ENCODE measurements at places on chromosomes 7 and 10. TPM values are rescaled to one million over a fixed set of nuclear protein-coding genes. Genes with fewer than 3 reads are reported as not detected.

Gene GPR85
- 0.10 TPM for total RNA-seq

Gene COL17A1
- total RNA-seq, result not detected

GRCh38 chr10:104612571-104613205 is 28.4 kb upstream of the SORCS3 start:
- H3K27me3 ChIP-seq, result no peaks in the 10 kb centered on the region
- no peaks in the 10 kb centered on the region for H3K36me3 ChIP-seq
- H3K4me3 ChIP-seq, result no peak overlapping the region
- no peak overlapping the region for H3K27ac ChIP-seq

DNA sequence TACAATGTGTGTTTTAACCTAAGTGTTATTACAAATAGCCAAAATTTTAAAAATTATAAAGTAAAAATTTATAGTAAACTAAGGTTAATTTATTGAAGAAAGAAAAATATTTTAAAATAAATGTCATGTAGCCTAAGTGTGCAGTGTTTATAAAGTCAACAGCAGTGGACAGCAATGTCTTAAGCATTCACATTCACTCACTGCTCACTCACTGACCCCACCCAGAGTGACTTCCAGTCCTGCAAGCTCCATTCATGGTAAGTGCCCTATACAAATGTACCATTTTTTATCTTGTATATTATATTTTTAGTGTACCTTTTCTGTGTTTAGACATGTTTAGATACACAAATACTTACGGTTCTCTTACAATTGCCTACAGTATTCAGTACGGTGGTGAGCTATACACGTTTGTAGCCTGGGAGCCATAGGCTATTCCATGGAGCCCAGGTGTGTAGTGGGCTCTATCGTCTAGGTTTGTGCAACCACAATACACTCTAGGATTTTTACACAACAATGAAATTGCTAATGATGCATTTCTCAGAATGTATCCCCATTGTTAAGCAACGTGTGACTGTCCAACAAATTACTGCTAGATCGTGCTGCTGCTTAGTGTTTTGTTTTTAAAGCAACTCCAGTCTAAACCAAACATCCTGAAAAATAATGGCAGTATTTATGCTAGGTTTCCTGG is 108.9 kb upstream of the NAMPT start:
- no peak overlapping the region for H3K4me3 ChIP-seq
- H3K27ac ChIP-seq, result no peak overlapping the region
- H3K36me3 ChIP-seq, result no peaks in the 10 kb centered on the region
- H3K27me3 ChIP-seq, result peaks cover 37% of the 10 kb centered on the region

GRCh38 chr10:52563360-52563759 is 209.2 kb downstream of the MBL2 start:
- no peak overlapping the region for H3K27ac ChIP-seq
- H3K4me3 ChIP-seq, result no peak overlapping the region

GRCh38 chr7:157715071-157715937 is 378.5 kb downstream of the DNAJB6 start:
- no peaks in the 10 kb centered on the region for H3K27me3 ChIP-seq
- DNase-seq, result no peak
- H3K4me3 ChIP-seq, result no peak overlapping the region

- H3K27me3 ChIP-seq, result peaks cover 46% of the 10 kb centered on the region
- H3K4me1 ChIP-seq, result no peaks in the 10 kb centered on the region
- H3K27ac ChIP-seq, result no peak overlapping the region
These were observed 26.7 kb upstream of the EN2 start for GRCh38 chr7:155431231-155431630.

DNA sequence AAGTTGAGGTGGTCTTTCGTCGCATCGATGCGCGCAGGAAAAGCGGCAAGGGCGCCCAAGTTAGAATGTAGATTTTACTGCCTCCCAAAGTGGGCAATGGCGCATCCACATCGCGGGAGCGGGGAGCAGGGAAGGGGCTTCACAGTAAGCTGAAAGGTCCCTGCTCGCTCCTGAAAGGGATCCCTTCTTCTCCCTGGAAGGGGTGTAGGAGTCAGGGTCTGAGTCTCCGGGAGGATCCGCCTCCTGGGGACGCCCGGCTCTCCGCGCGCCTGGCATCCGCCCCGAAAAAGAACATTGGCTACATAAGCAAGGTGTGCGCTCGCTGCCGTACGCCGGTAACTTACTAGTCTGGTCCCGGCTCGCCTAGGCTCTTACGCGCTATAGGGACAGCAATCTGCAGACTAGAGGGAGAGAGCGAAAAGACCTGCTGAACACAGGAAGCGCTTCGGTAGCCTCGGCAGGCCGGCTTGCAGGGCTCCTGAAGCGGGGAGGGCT is 804 bp downstream of the UNC5B start:
- H3K4me1 ChIP-seq, result peaks cover 29% of the 10 kb centered on the region
- peaks cover 28% of the 10 kb centered on the region for H3K27me3 ChIP-seq
- peak overlapping the region; percentile 82 for H3K4me3 ChIP-seq
- no peak for DNase-seq

GRCh38 chr10:31701546-31701945 is 227.1 kb downstream of the ARHGAP12 start:
- no peaks in the 10 kb centered on the region for H3K27me3 ChIP-seq
- peaks cover 58% of the 10 kb centered on the region for H3K4me1 ChIP-seq
- H3K4me3 ChIP-seq, result no peak overlapping the region
- no peaks in the 10 kb centered on the region for H3K36me3 ChIP-seq

- no peaks in the 10 kb centered on the region for H3K27me3 ChIP-seq
- no peak overlapping the region for H3K4me3 ChIP-seq
These were observed 24.7 kb upstream of the MSMB start for GRCh38 chr10:46070749-46071148.

DNA sequence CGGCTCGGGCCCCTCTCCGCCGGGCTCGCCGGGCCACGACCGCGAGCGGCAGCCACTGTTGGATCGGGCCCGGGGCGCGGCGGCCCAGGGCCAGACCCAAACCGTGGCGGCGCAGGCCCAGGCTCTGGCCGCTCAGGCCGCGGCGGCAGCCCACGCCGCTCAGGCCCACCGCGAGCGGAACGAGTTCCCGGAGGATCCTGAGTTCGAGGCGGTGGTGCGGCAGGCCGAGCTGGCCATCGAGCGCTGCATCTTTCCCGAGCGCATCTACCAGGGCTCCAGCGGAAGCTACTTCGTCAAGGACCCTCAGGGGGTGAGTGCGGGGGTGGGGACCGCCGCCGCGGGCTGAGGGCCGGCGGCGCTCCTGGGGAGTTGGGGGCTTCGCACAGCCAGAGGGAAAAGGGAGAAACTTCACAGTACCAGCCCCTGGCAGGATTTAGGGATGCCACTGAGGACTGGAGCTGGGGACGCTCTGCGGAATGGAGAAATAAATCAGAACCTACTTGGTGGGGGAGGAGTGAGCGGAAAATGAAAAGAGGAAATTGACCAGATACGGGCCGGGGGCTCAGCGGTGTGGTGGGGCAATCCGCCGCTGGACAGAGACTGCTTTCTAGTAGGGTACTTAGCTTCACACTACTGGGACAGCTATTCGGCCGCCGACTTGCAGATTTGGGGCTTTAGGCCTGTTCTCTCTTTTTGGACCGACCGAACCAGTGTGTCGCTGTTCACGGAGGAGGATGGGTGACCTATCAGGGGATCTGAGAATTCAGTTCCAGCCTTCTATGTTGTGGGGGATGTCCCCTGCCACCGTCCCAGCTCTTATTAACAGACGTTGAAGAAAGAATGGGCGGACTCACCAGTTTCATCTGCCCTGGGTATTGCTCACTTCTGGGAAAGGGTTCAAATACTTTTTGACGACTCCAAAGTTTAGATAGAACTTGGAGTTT is 669 bp downstream of the PI4K2A start:
- DNase-seq, result no peak
- H3K27ac ChIP-seq, result peak overlapping the region; percentile 96
- H3K4me1 ChIP-seq, result peaks cover 17% of the 10 kb centered on the region
- peak overlapping the region; percentile 92 for H3K4me3 ChIP-seq

- no peak for DNase-seq
- H3K4me1 ChIP-seq, result peaks cover 11% of the 10 kb centered on the region
- no peak overlapping the region for H3K27ac ChIP-seq
- no peaks in the 10 kb centered on the region for H3K27me3 ChIP-seq
- H3K36me3 ChIP-seq, result no peaks in the 10 kb centered on the region
These were observed 456.8 kb upstream of the NRP1 start for GRCh38 chr10:33791272-33791660.

DNA sequence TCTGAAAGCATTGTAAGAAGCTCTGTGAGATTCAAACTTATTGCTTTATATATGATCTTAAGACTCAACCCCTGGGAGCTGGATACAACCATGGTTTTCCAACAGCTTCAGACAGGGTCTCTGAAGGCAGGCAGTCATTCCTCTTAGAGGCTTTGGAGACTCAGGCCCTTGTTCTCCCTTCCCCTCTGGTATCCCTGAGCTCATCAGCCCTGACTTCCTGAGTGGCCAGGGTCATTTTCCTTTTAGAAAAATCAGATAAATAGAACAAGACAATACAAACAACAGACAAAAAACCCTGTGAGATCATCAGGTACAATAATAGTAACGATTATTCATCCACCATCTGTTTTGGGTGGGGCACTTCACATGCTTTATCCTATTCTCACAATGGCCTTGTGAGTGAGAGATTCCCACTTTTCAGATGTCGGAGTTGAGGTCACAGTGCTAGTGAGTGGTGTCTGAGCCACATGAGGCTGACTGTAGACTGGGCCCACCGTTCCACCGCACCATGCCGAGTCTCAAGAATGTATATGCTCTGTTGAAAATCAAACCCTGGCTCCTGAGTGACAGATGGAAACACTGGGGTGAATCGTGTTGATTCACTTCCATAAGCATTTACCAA is 144.2 kb downstream of the CXCL12 start:
- no peaks in the 10 kb centered on the region for H3K36me3 ChIP-seq
- no peak overlapping the region for H3K4me3 ChIP-seq
- DNase-seq, result no peak
- peaks cover 47% of the 10 kb centered on the region for H3K27me3 ChIP-seq

DNA sequence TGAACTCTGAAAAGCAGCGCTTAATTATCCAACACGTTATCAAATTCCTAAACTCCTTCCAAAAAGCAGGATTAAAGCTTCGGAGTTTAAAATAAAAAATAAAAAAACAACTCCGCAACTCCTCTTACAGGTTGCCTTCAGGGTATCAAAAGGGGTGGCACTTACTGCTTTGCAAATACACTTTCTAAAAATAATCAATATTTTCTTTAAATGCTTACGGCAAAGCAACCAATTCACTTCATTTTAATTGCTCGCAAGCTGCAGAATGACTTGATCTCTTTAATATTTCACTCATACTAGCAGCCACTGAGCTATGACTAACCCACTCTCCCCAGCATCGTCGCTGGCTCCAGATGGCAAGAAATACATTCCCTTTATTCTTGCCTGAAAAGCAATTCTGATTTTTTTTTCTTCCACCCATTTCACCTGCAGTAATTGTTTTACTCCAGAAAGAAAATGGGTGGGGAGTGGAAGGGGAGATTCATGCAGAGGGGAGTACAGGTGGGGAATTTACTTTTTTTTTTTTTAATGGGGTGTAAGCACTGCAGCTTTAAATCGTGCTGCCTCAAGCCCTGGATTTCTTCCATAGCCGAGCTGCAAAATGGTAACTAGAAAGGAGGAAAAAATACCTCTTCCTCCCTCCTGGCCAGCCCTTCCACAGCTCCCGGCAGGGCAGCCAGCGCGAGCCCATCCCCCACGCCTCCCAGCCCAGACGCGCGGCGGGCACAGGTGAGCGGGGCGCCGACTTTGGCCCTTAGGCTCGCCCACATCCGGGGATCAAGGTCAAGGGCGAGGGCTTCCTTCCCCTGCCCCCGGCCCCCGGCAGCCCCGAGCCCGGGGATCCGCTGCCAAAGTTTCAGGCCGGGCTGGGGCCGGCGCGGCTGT is 54.2 kb upstream of the FHIP2A start:
- no peak for DNase-seq
- no peaks in the 10 kb centered on the region for H3K27me3 ChIP-seq
- H3K27ac ChIP-seq, result peak overlapping the region; percentile 71
- H3K4me3 ChIP-seq, result peak overlapping the region; percentile 80
- no peaks in the 10 kb centered on the region for H3K36me3 ChIP-seq

GRCh38 chr10:90842725-90843124 is 15.1 kb downstream of the HTR7 start:
- no peak overlapping the region for H3K27ac ChIP-seq
- DNase-seq, result no peak
- H3K4me3 ChIP-seq, result no peak overlapping the region
- no peaks in the 10 kb centered on the region for H3K36me3 ChIP-seq

- no peak overlapping the region for H3K27ac ChIP-seq
- peaks cover 4% of the 10 kb centered on the region for H3K27me3 ChIP-seq
- no peaks in the 10 kb centered on the region for H3K36me3 ChIP-seq
- no peaks in the 10 kb centered on the region for H3K4me1 ChIP-seq
- DNase-seq, result peak; percentile 82
These were observed 62.0 kb downstream of the VSTM4 start for GRCh38 chr10:49053053-49053997.

GRCh38 chr7:157405501-157405900 is 68.7 kb downstream of the DNAJB6 start:
- no peak for DNase-seq
- peaks cover 10% of the 10 kb centered on the region for H3K4me1 ChIP-seq
- H3K27me3 ChIP-seq, result no peaks in the 10 kb centered on the region
- H3K27ac ChIP-seq, result no peak overlapping the region
- H3K4me3 ChIP-seq, result no peak overlapping the region
